ENCODE measurements at places on chromosomes 3 and 15. TPM values are rescaled to one million over a fixed set of nuclear protein-coding genes. Genes with fewer than 3 reads are reported as not detected.

SLC9C1 gene
- total RNA-seq = not detected

CLK3 gene
- 18.8 TPM for total RNA-seq

ILDR1 gene
- not detected for total RNA-seq

TUSC7 gene
- total RNA-seq = not detected

ARHGEF26 gene
- total RNA-seq = 0.63 TPM

C3orf49 gene
- total RNA-seq = not detected

BOC gene
- 3.9 TPM for total RNA-seq

IFT57 gene
- total RNA-seq = 59.2 TPM

HYAL1 gene
- 1.4 TPM for total RNA-seq

ZCWPW2 gene
- not detected for total RNA-seq
